Epithelial cell of prostate (primary cell): ENCODE measurements at places on chromosomes 3 and 15.

DNA sequence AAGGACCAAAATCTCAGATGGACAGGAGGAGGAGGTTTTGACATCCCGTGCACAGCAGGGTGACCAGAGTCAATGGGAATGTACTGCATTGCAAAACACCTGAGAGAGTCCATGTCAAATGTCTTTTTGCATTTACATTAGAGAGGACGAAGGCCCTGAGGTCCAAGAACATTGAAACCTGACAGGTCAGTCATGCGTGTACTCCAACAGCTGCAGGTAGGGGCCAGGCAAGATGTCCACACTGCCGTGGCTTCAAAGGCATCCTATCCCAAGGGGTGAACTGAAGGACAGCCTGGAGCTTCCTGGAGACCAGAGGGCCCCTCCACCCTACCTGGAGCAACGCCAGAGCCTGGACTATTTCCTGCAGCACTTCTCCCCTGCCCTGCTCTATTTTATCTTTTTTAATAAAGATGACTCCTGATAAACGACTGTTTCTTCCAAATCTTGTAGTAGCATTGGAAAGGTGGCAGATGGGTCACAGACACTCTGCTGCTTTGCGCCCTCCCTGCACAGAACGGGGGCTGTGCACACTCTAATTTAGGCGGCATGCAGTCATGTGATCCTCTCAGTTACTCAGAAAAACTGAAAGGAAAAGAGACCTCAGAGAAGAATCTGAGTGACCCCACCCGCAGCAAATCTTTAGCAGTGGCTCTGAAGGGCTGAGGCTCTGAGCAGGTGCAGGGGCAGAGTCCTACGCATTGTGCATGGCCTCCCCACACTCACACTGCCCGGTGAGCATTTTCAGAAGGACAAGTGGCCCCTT, 68.2 kb downstream of the HMCES start:
- no peak for DNase-seq

DNA sequence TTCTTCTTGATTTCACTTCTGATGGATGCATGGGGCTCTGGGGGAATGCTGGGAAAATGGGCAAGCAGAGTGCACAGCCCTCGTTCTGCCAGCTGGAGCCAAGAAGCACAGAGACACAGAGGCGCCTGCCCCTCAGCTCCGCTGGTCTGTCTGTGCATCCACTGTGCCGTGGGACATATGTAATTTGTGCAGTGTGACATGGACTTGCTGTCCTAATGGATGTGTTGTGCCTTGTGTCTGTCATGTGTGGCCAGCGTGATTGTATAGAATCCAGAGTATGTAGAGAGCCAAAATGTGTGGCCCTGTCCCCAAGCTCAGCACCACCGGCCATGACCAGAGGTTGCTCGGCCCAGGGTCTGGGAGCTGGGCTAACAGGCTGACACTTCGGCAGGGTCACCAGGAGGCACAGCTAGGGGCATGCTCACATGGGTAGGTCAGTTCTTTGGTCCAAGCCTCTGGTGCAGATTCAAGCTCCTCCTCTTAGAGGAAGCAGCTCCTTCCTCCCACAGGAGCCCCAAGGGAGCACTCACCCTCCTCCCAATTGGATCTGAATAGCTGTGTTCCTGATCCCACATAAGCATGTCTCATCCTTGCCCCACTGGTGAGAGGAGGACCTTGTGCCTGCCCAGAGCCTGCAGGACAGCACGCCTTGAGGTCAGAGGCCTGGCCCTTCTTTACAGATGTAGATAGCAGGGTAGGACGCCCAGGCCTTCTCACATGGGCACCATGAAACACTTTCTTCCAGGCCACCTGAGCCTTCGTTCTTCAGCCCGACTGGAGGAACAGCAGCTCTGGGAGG, 100.8 kb upstream of the ABHD17C start:
- DNase-seq, result no peak

DNA sequence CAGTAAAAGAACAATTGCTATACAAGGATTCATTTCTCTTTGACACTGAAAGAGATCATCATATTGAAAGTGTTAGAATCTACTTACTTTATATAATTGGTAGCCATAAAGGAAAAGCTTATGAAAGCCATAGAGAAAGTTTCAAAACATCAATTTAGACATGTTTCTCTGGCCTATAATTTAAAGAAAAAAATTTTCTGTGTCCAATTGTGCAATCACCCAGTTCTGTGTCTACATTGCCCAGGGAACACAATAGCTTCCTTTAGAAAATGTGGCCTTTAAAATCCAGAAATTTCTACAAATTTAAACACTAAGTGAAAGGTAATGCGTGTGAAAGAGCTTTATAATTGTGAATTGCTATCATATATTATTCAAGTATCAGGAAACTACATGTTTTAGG, 259.2 kb downstream of the GBE1 start:
- no peak for DNase-seq

DNA sequence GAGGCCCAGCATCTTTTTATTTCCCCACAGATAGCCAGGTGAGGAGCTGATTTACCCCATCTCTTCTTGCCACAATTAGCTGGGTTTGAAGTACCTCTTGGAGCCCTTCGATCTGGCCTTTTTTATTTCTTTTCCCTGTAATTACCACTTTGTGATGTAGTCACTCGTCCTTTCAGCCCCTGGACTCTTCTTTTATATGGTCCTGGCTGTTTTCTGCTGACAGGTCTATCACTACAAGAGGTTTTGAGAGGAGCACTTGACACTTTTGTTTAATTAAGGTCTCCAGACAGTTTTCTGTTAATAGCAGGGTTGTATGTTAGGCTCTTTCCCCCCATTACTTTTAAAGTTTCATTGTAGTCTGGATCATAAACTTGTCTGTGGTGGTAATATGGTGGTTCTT, 11.8 kb downstream of the ATXN7 start:
- DNase-seq, result no peak

DNA sequence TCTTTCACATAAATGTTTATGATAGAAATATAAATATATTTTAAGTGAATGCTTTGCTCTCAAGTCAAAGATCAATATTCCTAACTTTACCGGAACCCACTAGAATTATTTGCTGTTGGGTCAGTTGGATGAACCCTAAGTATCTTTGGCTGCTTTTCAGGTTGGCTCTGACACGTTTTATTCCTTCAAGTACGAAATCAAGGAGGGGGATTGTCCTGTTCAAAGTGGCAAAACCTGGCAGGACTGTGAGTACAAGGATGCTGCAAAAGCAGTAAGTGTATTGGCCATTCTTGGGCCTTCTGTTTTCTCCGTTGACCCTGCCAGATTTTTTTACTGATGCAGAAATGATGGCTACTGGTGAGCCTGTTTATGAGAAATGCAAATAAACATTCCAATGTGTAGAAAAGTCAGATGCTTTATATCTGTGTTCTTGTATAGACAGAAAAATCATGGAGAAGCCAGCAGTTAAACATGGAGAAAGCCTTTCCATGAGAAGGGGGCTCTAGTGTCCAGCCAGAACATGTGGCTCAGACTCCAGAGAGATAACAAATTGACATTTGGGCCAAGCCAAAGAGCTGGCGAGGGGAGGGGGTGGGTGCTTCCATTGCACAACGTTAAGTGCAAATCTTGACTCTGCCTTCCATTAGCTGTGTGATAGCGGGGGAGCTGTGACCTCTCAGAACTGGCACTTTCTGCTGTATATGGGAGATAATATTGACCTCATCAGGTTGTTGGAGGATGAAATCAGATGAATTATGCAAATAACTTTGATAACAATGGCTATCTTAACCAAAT, 3.0 kb downstream of the KNG1 start:
- no peak for DNase-seq
